ENCODE measurements at places on chromosomes 4 and X.

- DNase-seq = no peak
Measured at GRCh38 chrX:133335027-133335426, 80.3 kb downstream of the GPC4 start.

- DNase-seq = no peak
Measured at GRCh38 chrX:107448998-107449835, at the start of gene FRMPD3. Gene FRMPD3 (plus strand): TSS chrX:107449652. CDS start chrX:107526589, 76,937 bp downstream.

GRCh38 chr4:100022792-100023222 lies 72.7 kb upstream of the H2AZ1 start:
- no peak for DNase-seq

GRCh38 chrX:8675006-8675630 lies 56.8 kb downstream of the ANOS1 start:
- DNase-seq = no peak

- DNase-seq = no peak
Measured at GRCh38 chrX:65871671-65872311, 168.1 kb downstream of the VSIG4 start.

- DNase-seq = no peak
Measured at GRCh38 chr4:159097785-159098184, 5.1 kb upstream of the RAPGEF2 start.

DNA sequence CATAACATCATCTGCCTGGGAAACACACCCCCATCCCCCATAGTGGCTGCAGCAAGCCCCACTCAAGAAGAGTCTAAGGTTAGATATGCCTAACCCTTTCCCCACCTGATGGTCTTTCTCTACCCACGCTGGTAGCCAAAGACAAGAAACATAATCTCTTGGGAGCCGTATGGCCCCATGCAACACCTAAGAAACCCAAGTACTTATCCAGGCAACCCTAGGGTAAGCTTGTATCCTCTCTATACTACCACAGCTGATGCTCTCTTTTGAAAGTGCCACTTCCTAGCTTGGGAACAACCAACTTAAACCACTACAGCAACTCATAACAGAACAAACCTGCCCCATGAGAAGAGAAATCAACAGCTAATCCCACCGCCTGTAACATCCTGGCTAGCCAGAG lies 161.1 kb downstream of the MSN start:
- no peak for DNase-seq

DNA sequence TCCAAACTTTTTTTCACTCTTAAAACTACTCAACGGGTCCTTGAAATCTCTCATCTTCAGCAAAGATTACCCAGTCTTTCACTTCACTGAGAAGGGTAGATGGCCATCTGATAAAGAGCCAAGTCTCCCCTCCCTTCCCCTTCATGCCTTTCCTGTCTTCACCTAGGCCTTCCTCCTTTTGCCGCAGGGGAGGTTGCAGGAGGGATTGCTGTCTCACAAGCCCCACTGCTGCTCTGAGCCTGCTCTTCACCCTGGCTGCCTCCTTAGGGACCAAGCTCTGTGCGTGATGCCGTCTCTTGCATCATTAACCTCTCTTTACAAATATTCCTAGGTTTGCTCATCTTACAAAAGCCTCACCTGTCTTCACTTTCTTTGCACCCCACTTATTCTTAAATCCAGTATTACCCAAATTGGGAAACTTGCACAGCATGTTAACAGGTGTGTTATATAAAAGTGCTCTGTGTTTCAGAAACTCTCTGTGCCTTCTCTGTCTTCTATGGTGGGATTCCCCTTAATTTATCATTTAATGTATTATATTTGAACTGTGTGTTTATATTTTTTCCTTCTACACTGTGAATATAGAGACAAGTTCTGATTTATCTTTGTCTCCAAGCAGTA lies 3.8 kb downstream of the ZFX start:
- no peak for DNase-seq

DNA sequence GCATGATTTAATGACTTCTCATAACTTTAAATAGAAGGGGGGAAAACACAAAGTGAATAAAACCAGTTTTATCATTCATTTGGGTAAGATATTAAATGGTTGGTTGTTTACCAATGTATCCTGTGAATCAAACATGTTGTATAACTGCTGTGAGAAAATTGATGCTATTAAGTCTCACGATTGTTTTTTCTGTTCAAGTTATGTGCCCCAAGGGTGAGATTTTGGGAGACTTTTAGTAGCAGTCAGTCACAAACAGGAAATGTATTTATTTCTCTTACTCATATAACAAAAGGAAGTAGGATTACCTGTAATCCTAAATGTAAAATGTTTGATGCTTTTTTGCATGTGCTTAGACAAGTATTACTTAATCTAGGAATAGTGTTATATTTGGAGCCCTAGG lies 39.2 kb downstream of the MTHFD2L start:
- DNase-seq = no peak

DNA sequence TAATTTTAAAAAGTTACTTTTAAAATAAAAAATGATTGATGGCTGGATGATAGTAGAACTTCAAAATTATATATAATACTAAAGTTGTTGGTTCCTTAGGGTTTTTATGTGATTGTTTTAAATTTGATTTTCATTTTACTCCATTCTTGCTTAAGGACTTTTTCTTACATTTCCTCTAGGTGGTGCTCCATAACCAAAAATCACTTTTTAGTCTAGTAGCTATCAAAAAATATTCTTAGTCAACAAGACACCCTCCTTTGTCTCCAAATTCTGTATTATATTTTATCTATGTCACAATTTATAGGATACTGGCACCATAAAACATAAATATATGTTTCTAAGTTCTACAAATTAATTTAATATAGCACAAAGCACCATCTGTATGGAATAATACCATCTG lies 67.2 kb upstream of the BRWD3 start:
- no peak for DNase-seq

Data from stimulated activated CD4-positive, alpha-beta T cell treated with anti-CD3 and anti-CD28 coated beads, Interleukin-15, amount 100 ng/mL, for 1 hour (primary cell).